B cell (primary cell): ENCODE measurements at places on chromosomes 11 and 22. TPM values are rescaled to one million over a fixed set of nuclear protein-coding genes. Genes with fewer than 3 reads are reported as not detected.
A peak's percentile ranks its signal among the peaks of the same experiment; 100 is the strongest.

DNA sequence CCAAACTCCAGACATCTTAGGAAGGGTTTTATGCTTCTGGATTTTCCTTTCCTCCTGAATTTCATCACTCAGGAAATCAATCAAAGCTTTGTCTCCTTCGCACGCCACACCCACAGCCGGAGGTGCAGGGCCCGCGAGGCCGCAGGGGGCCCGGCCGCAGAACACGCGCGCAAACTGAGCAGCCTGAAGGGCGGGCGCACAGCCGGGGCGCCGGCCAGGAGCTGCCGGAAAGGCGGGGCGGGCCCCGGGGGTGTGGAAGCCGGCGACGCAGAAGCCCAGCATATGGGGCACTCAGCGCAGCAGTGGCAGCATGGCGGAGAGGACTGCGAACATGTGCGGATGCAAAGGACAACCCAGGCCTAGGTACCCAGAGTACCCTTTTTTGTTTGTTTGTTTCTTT is 33.1 kb upstream of the SPTBN2 start:
- H3K27ac ChIP-seq, result no peak overlapping the region
- DNase-seq, result no peak
- H3K4me1 ChIP-seq, result peaks cover 4% of the 10 kb centered on the region
- H3K27me3 ChIP-seq, result no peaks in the 10 kb centered on the region
- H3K4me3 ChIP-seq, result no peak overlapping the region

GRCh38 chr11:16211407-16211806 is 144.9 kb downstream of the SOX6 start:
- H3K4me3 ChIP-seq, result no peak overlapping the region
- H3K27ac ChIP-seq, result no peak overlapping the region
- no peaks in the 10 kb centered on the region for H3K36me3 ChIP-seq
- H3K4me1 ChIP-seq, result no peaks in the 10 kb centered on the region
- no peaks in the 10 kb centered on the region for H3K27me3 ChIP-seq

- DNase-seq, result peak; percentile 42
- peak overlapping the region; percentile 30 for H3K4me3 ChIP-seq
Observed at GRCh38 chr11:31809857-31810778, 1.0 kb downstream of the PAX6 start.

- no peaks in the 10 kb centered on the region for H3K36me3 ChIP-seq
- H3K27ac ChIP-seq, result no peak overlapping the region
- no peak overlapping the region for H3K4me3 ChIP-seq
- no peak for DNase-seq
- peaks cover 25% of the 10 kb centered on the region for H3K27me3 ChIP-seq
- H3K4me1 ChIP-seq, result peaks cover 2% of the 10 kb centered on the region
Observed at GRCh38 chr22:43390166-43390565, 21.6 kb upstream of the MPPED1 start.

GRCh38 chr11:44047931-44048431 is at the start of gene ACCSL:
TSS of gene ACCSL (plus strand) at chr11:44047981. CDS start at chr11:44048037, 56 bp downstream.
- H3K4me3 ChIP-seq, result no peak within 1 kb of the TSS
- no peak for DNase-seq
- H3K36me3 ChIP-seq, result no peaks in the 10 kb centered on the region
- no peaks in the 10 kb centered on the region for H3K4me1 ChIP-seq

GPHA2 gene
- total RNA-seq, result 0.39 TPM in 1 of 2 replicates, not detected in the other

DUSP8 gene
- 4.3 and 5.2 TPM in 2 replicates for total RNA-seq

FADD gene
- total RNA-seq, result 26.6 and 27.1 TPM in 2 replicates

DDX17 gene
- 936 and 967 TPM in 2 replicates for total RNA-seq

MYO7A gene
- 0.07 and 0.17 TPM in 2 replicates for total RNA-seq
